ENCODE measurements at places on chromosomes 6 and 20.

DNA sequence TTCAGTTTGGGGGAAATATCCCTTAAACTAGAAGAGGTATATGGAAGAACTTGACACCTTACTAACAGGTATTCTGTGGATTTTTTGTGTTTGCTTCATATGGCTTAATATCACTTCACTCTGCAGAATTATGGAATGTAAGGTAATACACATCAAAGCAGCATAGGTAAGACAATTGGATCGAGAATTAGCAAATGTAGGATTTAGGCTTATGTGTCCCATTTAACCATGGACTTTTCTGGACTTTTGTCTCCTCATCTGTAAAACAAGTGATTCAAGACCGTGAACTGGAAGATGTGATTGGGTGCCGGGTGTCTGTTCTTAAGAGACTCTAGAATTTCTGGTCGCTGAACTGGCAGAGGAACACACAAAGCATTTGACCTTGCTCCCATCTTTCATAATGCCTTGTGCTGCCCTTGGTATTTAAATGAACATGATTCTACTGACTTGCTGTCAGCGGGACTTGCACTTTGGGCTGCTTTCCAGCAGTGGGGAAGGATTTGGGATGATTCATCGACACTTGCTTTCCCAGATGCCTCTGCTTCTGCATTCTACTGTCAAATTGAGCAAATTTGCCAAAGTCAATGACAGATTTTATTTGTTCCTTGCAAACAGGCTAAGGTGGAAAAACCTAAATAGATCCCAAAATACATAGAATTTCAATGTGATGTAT lies 199.8 kb downstream of the PLCB1 start:
- no peak for DNase-seq

- no peak for DNase-seq
Observed at GRCh38 chr6:76003686-76004085, 68.8 kb downstream of the IMPG1 start.

DNA sequence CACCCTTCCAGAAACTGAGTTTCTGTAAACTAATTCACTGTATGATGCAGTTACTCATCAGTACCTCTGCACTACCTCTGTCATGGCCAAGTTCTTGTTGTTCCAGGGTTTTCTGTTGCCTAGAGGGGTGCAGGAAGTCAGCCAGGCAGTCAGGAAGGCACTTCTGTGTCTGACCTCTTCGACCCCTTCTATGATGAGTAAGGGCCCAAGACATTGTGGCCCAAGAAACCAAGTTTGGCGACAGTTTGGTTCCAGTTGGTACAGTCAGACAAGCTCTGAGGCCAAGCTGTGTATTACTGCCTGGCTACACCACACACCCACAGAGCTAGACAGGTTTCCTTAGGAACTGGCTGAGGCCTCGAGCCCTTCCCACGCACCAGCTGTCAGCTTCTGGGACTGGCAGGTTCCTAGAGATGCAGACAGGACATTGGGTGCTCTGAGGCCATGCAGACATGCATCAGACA lies 41.2 kb downstream of the TRAF3IP2 start:
- peak; percentile 43 for DNase-seq

- no peak for DNase-seq
Observed at GRCh38 chr20:56778765-56779195, 149.7 kb downstream of the TFAP2C start.

DNA sequence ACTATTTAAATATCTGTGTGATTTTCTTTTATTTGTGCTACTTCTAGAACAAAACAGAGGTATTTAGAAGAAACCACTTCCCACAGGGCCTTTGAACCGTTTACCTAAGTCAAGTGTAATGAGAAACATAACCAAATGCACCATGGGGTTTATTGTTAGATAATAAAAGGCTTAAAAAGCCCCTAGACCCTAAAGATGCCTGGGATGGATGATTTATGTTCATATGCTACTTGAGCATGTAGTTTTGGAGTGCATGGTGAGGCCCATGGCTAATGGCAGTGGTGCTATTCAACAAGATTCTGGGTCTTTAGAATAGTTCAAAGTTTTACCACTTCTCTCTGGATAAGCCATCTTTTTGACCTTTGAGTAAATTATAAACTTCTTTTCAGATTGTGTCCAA lies 65.9 kb downstream of the MTHFD1L start:
- DNase-seq, result no peak

- no peak for DNase-seq
Observed at GRCh38 chr20:57503035-57503658, 21.8 kb downstream of the CTCFL start.

DNA sequence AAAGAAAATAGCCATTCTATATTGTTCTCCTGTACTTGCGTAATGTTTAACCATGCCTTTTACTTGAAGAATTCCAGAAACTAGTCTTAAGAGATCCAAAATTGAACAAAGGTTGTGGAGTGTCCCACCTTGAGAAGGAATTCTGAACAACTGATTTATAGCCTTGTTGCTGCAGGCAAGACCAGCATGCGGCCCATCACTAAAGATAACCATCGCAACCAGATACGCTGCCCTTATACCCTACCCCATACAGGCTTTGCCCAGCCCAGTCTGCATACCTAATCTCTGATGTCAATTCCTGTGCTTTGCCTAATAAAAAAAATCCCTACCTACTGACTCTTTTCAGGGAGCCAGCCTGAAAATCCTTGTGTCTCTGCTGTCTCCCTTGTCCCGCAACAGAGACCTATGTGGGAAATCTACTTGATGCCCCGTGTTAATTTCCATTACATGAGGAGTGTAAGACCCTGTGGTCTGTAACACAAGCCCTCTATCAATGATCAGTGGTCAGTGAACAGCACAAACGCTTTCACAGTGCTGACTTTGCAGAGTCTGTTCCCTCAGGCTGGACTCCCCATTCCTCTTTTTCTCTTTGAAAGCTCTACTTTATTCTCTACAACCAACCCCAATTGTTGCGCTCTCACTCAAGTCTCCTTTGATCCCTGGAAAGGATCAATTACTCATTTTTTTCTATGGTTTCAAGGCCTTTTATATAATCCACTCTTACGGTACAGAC lies 125.7 kb upstream of the BTBD3 start:
- no peak for DNase-seq

DNA sequence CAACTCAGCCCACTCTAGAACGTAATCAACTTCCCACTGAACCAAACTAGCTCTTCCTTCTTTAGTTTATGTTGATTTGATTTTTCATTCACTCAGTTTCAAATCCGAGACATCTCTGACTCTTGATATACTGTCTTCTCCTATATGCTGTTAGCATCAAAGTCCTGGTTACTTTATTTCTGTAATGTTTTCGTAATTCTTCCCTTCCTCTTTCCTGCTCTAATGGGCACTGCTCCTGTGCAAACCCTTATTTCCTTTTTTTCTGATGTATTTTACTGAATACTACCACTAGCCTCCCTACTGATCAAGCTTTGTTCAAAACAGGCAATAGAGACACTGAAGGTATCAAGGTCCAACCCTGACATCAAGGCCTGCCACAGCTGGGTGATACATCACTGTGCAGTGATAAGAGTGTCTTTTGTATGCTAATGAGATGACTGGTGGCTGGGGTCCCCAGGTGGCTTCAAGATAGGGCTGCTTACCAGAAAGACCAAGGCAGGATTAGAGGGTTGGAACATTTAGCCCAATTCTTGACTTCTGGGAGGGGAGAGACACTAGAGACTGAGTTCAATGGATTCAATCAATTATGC lies 95.2 kb downstream of the KIF13A start:
- no peak for DNase-seq

GRCh38 chr6:13487122-13488014 lies at the start of gene GFOD1:
GFOD1 (minus strand) TSS chr6:13487600; CDS start chr6:13486890, 710 bp downstream.
- peak; percentile 69 for DNase-seq

GRCh38 chr20:50395251-50395729 lies 114.9 kb upstream of the PTPN1 start:
- DNase-seq, result no peak

DNA sequence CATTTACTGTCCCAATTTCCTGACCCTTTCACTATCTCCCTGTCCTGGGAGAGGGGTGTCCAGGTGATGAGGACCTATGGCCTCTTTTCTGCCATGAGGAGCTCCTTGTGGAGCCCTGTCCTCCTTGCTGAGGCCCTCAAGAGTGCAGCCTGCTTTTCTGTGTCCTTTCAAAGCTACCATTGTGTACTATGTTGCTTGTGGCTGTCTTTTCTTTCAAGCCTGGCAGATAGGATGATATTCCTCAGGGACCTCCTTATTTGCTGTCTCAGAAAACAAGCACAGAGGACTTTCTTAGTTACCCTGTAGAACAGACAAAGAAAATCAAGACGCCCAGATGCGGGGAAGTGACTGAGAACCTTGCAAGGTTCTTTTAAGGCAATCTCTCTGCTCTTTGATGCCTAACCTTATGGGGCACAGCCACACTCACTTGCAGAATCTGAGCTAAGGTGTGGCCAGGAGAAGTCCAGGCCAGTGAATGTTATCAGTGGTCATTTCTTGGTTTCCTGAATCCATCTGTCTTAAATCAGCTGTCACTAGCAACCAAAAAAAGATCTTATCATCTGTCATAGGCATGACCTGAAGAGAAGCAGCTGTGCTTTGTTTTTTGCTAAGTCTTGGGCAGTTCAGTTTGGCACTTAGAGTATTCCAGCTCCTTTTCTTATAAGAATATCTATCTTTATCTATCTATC lies 17.2 kb downstream of the CARMIL1 start:
- no peak for DNase-seq

- no peak for DNase-seq
Observed at GRCh38 chr6:138655828-138656227, 117.7 kb upstream of the CCDC28A start.

- no peak for DNase-seq
Observed at GRCh38 chr6:2868637-2869036, 27.0 kb upstream of the SERPINB1 start.

GRCh38 chr6:134352786-134353480 lies 35.0 kb upstream of the SGK1 start:
- DNase-seq, result no peak

- no peak for DNase-seq
Observed at GRCh38 chr6:151340219-151340978, 51.0 kb downstream of the ZBTB2 start.

DNA sequence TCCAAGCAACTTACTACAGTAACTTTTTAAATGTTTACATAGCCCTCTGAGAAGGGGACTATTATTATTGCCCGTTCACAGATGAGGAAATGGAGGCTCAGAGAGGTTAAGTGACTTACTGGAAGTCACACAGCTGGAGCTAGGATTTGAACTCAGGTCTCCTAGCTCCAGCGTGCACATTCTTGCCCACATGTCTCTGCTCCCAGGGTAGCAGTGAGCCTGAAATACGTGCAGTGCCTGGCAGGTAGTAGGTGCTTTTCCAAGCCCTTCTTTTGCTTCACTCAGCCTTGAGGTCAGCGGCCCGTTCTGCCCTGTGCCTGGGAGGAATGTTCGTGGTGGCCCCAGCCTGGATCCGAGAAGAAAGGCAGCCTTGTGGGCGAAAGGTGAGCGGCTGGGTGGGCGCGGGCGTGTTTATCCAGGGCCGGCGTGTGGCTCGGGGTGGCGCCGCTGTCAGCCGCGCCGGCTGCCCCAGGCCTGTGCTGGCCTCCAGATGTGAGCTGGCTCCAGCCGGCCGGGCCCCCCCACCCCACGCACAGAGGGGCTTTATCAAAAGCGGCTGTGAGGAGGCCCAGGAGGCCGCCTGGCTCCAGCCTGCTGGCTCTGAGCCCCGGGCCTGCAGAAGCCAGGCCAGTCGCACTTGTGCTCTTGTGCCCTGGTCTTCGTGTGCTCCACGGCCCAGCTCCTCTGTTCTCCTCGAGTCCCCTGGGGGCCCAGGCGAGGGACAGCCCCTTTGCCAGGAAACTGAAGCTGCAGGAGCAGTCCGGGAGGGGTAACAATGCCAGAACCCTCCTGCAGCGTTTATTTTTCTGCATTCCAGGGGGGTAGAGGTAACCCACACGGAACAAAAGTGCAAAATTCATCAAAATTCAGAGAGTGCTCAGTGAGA lies 58.1 kb downstream of the UBE2V1 start:
- no peak for DNase-seq

- DNase-seq, result no peak
Observed at GRCh38 chr6:24387818-24388217, 14.9 kb upstream of the MRS2 start.

GRCh38 chr6:28880519-28880893 lies 43.3 kb downstream of the TRIM27 start:
- no peak for DNase-seq

Data from NCI-H524 treated with DMSO at 0.1 percent for 48 hours (cell line).